ENCODE measurements at places on chromosomes 12 and 14.

DNA sequence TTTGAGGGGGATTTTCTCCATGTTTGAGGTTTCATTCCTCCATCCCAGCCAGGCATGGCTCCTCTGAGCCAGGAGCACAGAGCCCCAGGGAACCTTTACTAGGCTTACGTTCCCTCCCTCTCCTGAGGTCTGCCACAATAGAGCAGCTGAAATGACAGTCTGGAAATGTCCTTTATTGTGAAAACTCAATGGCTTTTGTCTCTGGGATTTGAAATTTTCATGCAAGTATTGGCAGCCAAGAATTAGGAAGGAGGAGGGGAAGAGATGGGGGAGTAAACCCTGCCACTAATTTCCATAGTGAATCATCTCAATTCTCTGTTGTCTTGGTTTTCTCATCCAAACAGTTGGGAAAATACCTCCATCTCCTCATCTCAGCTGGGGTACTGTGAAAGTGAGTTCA, 2.6 kb upstream of the PLEKHG3 start:
- no peak for DNase-seq

- DNase-seq = no peak
Measured at GRCh38 chr12:75850721-75851462, 180.7 kb downstream of the PHLDA1 start.

- no peak for DNase-seq
Measured at GRCh38 chr12:52946797-52947547, 1.9 kb upstream of the KRT18 start.

DNA sequence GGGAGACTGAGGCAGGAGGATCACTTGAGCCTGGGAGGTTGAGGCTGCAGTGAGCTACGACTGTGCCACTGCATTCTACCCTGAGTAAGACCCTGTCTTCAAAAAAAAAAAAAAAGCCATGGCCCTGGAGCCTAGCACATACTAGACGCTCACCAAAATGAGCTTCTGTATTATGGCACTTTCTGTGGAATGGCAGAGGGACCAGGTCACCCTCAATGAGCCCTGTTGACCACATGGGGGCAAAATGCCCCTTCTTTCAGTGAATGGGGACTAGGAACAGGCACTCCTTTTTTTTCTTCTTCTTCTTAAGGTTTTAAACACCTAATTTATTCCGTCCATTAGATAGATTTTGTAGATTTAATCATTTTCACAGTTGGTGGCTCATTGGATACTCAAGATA, 50.5 kb downstream of the FAM222A start:
- DNase-seq = no peak

GRCh38 chr14:71632440-71632946, 299.7 kb upstream of the RGS6 start:
- no peak for DNase-seq

DNA sequence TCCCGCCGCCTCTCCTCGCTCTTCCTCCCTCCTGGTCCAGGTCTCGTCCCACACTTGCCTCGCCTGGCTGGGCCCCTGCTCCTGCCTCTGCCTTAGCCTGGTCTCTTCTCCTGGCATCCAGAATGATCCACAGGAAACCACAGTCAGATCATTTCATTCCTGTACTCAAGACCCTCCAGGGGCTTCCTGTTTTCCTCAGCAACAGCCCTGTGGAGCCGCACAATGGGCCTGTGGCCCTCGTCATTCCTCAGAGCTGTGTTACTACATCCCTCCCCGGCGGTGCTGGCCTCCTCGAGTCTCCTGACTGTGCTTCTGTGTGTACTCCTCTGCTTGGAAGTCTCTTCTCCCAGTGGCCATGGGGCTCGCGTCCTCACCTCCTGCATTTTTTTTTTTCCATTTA, 20.1 kb downstream of the ATP6V0A2 start:
- DNase-seq = no peak

DNA sequence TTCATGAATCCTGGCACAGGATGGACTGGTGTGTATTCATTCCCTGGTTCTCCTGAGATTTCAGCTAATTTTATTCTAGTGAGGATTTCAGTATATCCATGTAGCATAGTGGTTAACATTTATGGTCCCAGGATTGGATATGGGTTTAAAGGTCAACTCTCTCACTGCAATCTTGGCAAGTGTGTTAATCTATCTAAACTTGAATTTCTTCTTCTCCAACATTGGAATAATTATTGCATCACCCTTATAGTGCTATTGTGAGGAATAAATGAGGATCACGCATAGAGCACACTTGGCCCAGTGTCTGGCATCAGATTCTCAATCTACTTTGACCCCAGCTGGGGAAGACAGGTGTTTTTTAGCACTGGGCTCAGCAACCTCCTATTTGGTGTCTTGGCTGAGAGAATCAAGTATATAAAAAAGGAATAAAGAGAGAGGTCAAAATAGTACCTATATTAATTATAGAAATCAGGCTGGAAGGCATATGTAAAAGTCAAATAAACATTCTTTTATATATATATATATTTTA, 531.2 kb upstream of the ATP2B1 start:
- DNase-seq = no peak

- DNase-seq = no peak
Measured at GRCh38 chr14:105279642-105280361, 21.0 kb downstream of the BRF1 start.

- DNase-seq = no peak
Measured at GRCh38 chr12:129911428-129912049, 7.7 kb upstream of the TMEM132D start.

- no peak for DNase-seq
Measured at GRCh38 chr12:2719392-2719791, 75.4 kb upstream of the FKBP4 start.

DNA sequence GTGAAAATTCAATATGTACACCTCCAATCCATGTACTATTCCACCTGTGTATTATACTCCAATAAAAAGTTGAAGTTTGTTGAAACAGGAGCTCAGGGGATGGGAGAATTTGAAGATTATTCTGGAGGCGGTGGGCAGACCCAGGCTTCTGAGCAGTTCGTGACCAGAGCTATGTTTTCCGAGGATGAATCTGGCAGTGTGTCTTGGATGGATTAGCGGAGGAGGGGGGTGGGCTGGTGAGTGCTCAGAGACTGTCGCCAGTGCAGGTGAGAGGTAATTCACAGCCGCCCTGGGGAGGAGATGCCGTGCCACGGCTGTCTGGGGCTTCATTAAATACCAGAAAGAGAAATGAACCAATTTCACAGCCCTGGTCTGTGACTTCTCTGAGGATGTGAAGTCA, 283.0 kb upstream of the RTL1 start:
- no peak for DNase-seq

DNA sequence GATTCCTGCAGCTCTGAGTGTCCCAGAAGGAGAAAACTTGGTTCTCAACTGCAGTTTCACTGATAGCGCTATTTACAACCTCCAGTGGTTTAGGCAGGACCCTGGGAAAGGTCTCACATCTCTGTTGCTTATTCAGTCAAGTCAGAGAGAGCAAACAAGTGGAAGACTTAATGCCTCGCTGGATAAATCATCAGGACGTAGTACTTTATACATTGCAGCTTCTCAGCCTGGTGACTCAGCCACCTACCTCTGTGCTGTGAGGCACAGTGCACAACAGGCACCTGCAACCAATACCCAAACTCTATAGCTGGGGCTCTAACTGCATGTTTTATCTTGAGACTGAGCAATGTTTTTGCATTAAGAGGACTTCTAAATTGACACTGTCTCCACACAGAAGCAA, 379.2 kb upstream of the OR4E1 start:
- DNase-seq = no peak

- no peak for DNase-seq
Measured at GRCh38 chr12:106914796-106915634, 40.7 kb upstream of the TMEM263 start.

DNA sequence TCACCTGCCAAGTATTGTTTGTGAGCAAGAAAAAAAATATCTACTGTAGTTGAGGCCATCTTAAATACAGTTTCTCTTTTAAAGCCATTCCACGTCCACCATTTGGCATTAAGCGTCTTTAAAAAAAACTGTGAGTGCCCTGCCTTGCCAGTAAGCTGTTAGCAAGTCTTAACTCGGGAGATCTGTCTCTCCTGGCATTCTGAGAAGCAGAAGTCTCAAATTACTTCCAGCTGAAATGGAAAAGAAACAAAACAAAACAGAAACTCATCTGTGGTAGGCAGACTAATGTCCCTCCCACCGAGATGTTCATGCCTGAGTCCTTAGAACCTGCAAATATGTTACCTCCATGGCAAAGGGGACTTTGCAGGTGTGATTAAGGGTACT, 126.2 kb downstream of the CRADD start:
- DNase-seq = no peak

- DNase-seq = no peak
Measured at GRCh38 chr12:131799828-131800593, 28.2 kb upstream of the MMP17 start.

DNA sequence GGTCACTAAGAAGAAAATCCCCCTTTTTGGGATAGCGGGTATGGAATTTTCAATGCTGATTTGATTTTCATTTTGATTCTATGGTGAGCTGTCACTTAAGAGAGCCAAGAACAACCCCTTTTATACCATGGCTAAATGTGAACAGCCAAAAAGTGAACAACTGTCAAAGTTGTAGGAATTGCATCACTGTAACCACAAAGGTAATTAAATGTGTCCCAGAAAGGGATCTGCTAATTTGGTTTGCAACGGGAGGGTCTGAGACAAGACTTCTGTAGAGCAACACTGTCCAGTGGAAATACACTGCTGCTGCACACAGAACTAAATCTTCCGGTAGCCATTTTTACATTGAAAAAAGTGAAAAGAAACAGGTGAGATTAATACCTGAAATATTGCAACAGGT, 14.6 kb downstream of the CHST11 start:
- DNase-seq = no peak

DNA sequence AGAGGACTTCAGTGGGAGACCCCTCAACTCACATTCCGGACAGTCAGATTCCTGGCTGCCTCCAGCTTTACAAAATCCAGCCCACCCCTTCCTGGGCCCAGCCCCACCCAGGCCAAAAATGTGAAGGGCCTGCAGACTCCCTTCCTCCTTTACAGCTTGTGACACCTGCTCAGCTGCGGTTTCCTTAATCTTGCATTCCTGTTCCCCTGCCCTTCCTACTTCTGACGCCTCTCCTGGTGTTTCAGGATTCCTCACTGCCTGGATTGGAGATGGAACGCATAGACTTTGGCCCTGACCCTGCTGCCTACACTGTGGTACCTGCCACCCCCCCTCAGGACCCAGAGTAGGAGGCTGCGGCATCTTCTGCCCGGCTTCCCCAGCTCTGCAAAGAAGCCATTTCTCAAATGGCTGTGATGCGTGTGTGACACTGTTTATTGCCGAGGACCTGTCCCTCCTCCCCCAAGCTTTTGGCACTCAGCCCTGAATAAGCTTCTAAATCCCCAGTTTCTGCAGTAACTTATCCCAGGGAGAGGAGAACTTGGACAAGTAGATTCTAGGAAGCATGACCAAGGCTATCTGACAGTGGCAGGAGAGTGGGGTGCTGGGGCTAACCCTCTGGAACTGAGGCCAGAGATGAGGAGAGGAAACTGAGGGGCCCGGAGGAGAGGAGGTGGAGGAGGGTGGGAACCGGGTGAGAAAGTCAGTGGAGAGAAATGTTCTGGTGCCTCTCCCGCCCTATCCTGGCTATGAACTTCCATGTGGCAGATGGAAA, 24.9 kb upstream of the BCDIN3D start:
- no peak for DNase-seq

DNA sequence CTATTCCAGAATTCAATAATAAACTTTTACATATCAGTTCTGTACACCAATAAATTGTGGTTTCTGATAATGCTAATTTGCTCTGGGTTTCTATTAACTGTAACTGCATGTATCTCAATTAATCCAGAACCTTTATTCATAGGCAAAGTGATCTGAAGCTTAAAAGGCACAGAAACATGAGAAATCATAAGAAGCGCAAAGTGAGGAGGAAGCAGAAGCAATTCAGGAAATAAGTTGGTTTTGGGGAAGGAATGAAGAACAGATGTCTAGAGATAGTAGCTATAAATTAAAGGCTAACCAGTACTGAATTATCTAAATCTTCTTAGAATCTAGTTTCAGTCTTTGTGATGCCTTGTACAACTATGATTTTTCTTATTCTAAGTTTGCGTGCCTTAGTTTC, 24.6 kb downstream of the KERA start:
- no peak for DNase-seq

DNA sequence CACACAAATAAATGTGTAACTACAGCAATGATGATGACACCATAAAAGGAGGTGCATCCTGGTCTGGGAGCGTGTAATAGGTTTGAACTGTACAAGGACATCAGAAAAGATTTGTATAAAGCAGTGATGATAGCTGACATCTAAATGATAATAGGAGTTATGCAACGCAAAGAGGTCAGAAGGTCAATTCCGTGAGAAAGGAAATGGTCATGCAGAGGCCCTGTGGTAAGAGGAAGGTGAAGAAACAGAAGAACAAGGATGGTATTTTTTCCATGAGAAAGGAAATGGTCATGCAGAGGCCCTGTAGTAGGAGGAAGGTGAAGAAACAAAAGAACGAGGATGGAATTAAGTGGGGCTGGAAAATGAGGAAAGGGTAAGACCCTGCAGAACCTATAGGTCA, 106.7 kb upstream of the TMPO start:
- DNase-seq = no peak

GRCh38 chr14:67245104-67245503, 3.9 kb downstream of the PALS1 start:
- DNase-seq = no peak

DNA sequence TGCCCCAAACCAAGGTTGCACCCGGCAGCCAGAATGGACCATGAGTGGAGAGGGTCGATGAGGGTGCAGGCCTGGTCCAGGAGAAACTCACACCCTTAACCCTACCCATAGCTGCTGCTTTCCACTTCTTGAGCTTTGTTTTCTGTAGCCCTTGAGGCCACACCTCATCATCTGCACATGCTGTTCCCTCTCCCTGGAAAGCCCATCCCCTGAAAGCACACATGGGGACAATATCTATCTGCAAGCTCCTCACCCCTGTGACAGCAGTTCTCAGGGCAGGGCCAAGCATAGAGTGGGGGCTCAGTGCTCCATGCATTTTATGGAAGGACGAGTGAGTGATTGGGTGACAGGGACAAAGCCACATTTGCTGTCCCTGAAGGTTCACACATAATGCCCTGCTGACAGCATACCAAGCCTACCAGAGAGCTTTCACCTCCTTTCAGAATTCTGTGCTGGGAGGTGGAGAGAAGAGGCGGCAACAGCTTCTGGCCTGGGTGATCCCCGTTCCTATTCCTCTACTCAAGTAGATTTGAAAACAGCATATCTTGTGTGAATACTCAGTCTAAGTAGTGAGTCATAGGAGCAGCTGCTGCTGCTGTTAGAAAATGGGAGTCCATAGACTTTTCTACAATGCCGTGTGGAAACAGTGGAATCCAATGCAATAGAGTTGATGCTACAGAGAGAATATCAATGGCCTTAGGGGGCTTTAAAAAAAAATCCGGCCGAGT, 44.6 kb downstream of the SRGAP1 start:
- DNase-seq = no peak

- DNase-seq = no peak
Measured at GRCh38 chr12:49345825-49346658, 646 bp upstream of the DNAJC22 start.

GRCh38 chr14:105549481-105549880, 23.1 kb downstream of the TMEM121 start:
- no peak for DNase-seq

DNA sequence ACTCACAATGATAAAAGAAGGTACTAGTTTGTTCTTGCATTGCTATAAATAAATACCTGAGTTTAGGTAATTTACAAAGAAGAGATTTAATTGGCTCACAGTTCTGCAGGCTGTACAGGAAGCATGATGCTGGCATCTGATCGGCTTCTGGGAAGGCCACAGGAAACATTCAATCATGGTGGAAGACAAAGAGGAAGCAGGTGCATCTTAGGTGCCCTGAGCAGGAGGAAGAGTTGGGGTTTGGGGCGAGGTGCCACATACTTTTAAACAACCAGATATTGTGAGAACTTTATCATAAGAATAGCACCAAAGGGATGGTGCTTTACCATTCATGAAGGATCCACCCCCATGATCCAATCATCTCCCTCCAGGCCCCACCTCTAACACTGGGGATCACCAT, 752.6 kb upstream of the FLRT2 start:
- DNase-seq = no peak
